Endothelial cell of umbilical vein (primary cell): ENCODE measurements at places on chromosomes 12 and 14. TPM values are rescaled to one million over a fixed set of nuclear protein-coding genes. Genes with fewer than 3 reads are reported as not detected.

Gene RNASE7
- not detected in 2 replicates for total RNA-seq

Gene TEAD4
- 39.4 and 46.0 TPM in 2 replicates for total RNA-seq

Gene GLT8D2
- total RNA-seq, result 1.5 and 1.7 TPM in 2 replicates

Gene SLC10A1
- total RNA-seq, result not detected in 2 replicates

Gene INSM2
- not detected in 2 replicates for total RNA-seq

Gene KCNH3
- total RNA-seq, result 0.13 and 0.18 TPM in 2 replicates

Gene TAS2R9
- total RNA-seq, result not detected in 2 replicates

Gene LTBP2
- total RNA-seq, result 264 and 268 TPM in 2 replicates

Gene KCNJ8
- not detected in 2 replicates for total RNA-seq

Gene PAX9
- total RNA-seq, result 0.44 and 4.8 TPM in 2 replicates
